ENCODE measurements at places on chromosomes 6 and 20. TPM values are rescaled to one million over a fixed set of nuclear protein-coding genes. Genes with fewer than 3 reads are reported as not detected.
A peak's percentile ranks its signal among the peaks of the same experiment; 100 is the strongest.

- H3K4me3 ChIP-seq: peak overlapping the region; percentile 59
- peaks cover 89% of the 10 kb centered on the region for H3K4me1 ChIP-seq
- H3K36me3 ChIP-seq: peaks cover 20% of the 10 kb centered on the region
- no peaks in the 10 kb centered on the region for H3K27me3 ChIP-seq
- H3K27ac ChIP-seq: no peak overlapping the region
Observed at GRCh38 chr20:10634683-10635411, 39.0 kb downstream of the JAG1 start.

- H3K4me3 ChIP-seq: no peak overlapping the region
- no peaks in the 10 kb centered on the region for H3K27me3 ChIP-seq
- H3K4me1 ChIP-seq: no peaks in the 10 kb centered on the region
- no peak overlapping the region for H3K27ac ChIP-seq
- H3K36me3 ChIP-seq: peaks cover 7% of the 10 kb centered on the region
Observed at GRCh38 chr6:105779110-105779509, 307.0 kb upstream of the PRDM1 start.

The DTD1 gene
- total RNA-seq: 73.4 TPM

GRCh38 chr20:1901704-1902103, 6.5 kb downstream of the SIRPA start:
- H3K4me1 ChIP-seq: peaks cover 23% of the 10 kb centered on the region
- H3K27me3 ChIP-seq: peaks cover 6% of the 10 kb centered on the region
- no peak for DNase-seq
- H3K36me3 ChIP-seq: no peaks in the 10 kb centered on the region
- H3K27ac ChIP-seq: no peak overlapping the region
- H3K4me3 ChIP-seq: no peak overlapping the region

GRCh38 chr6:144315981-144316861, 31.1 kb downstream of the UTRN start:
- peaks cover 13% of the 10 kb centered on the region for H3K4me1 ChIP-seq
- no peaks in the 10 kb centered on the region for H3K36me3 ChIP-seq
- H3K4me3 ChIP-seq: no peak overlapping the region
- no peak overlapping the region for H3K27ac ChIP-seq
- DNase-seq: no peak

GRCh38 chr6:24478903-24479302, 10.5 kb downstream of the GPLD1 start:
- no peak for DNase-seq
- H3K4me3 ChIP-seq: no peak overlapping the region
- H3K4me1 ChIP-seq: no peaks in the 10 kb centered on the region
- H3K27ac ChIP-seq: no peak overlapping the region
- H3K27me3 ChIP-seq: no peaks in the 10 kb centered on the region
- peaks cover 6% of the 10 kb centered on the region for H3K36me3 ChIP-seq

The OTOR gene
- not detected for total RNA-seq

DNA sequence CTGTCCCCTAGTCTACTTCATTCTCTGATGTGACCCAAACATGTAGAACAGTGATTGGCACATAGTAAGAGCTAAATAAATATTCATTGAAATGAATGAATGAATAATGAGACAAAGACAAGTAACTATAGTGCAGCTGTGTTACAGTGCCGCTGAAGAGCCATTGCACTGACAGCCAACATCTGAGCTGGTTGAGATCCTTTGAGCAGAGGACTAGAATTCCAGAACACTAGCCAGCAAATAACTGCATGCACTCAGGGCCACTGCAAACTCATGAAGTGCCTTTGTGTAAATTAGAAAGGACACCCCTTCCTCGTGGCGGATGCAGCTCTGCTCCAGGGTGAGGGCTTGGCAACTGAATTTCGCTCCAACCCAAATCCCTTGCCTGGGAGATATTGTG, 230.3 kb upstream of the CDYL start:
- no peak for DNase-seq
- H3K27ac ChIP-seq: no peak overlapping the region

The C6orf163 gene
- 4.5 TPM for total RNA-seq

GRCh38 chr20:5504061-5504739, 187.4 kb upstream of the PROKR2 start:
- no peak for DNase-seq
- no peaks in the 10 kb centered on the region for H3K27me3 ChIP-seq
- no peaks in the 10 kb centered on the region for H3K36me3 ChIP-seq
- no peaks in the 10 kb centered on the region for H3K4me1 ChIP-seq
- H3K4me3 ChIP-seq: no peak overlapping the region

The BPIFB4 gene
- not detected for total RNA-seq

DNA sequence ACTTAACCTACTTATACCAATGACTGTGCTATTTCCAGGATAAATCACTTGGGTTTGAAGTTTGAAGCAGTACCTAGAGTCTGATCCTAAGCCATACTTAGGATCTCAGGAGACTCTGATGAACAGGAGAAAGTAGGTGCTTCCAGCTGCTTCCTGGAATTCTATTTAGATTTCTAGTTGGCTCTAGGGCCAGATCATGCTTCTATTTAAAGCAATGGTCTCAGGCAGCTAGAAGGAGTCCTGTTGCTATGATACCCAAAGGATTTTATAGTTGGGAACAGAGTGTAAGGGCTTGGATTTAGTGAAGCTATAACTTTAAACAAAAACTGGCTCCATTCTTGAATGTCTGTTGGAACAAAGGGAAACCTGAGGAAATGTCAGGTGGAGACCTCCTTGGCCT, 52.4 kb upstream of the TINAG start:
- H3K27me3 ChIP-seq: no peaks in the 10 kb centered on the region
- DNase-seq: no peak
- no peaks in the 10 kb centered on the region for H3K36me3 ChIP-seq
- H3K4me1 ChIP-seq: no peaks in the 10 kb centered on the region
- H3K4me3 ChIP-seq: no peak overlapping the region

- H3K27me3 ChIP-seq: no peaks in the 10 kb centered on the region
- H3K4me1 ChIP-seq: no peaks in the 10 kb centered on the region
- no peak for DNase-seq
- H3K4me3 ChIP-seq: no peak overlapping the region
Observed at GRCh38 chr20:48008850-48009515, 223.7 kb upstream of the SULF2 start.
